ENCODE measurements at places on chromosomes 6 and 20.
A peak's percentile ranks its signal among the peaks of the same experiment; 100 is the strongest.

GRCh38 chr6:52499026-52499425, 77.8 kb downstream of the TRAM2 start:
- DNase-seq = no peak

DNA sequence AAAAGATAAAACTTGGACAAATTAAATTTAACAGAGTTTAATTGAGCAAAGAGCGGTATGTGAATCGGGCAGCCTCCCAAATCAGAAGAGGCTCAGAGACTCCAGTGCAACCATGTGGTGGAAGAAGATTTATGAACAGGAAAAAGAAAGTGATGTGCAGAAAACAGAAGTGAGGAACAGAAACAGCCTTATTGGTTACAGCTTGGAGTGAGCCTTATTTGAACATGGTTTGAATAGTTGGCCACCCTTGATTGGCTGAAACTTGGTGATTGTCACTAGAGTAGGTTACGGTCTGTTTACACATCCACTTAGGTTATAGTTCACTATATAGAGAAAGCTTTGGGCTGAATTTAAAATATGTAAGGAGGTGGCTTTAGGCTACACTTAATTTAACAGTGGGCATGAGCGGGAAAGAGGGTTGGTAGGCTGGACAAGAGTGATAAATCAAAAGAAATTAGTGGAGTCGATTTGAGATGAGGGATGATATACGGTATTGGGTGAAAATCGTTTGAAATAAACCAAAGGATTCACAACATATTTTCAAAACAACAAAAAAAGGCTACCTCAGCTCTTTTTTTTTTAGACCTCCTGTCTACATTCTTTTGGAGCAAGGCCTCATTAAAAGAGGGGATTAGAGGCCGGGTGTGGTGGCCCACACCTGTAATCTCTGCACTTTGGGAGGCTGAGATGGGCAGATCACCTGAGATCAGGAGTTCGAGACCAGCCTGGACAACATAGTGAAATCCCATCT, 84.3 kb upstream of the PREP start:
- DNase-seq = no peak

GRCh38 chr20:38272398-38272797, 11.9 kb upstream of the KIAA1755 start:
- no peak for DNase-seq

DNA sequence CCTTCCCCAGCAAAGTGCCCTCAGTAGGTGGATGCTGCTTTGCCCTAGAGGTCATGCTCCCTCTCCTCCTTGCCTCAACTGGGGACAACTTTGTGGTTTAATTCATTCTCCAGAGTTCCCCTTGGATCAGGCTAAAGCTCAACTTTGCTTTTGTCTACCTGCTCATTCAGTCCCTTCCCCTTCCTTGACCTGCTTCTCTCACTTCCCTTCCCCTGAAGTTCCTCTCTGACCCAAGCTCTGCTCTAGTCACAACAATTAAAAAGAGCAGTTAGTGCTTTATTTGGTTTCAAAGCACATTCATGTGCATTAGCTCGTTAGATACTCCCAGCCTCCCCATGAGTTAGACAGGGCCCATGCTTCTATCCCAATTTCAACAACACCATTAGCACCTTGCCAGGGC, 71.3 kb downstream of the DZANK1 start:
- no peak for DNase-seq

DNA sequence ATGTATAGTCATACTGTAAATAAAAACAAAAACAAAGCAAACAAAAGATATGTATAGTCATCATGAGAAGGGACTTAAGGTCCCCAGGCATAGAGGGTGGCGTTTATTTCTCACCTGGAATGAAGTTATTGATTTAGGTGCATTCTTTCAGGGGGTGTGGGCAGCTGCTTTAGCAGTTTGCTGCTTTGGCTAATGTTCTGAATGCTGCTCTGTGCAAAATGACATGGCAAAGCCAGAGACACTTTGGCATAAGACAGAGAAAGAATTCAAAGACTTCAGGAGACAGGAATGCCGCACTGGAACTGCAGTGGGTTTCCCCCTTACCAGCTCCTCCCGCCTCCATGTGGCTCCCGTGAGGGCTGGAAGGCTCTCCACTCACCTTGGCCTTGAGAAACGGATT, 36.4 kb upstream of the NELFCD start:
- DNase-seq = no peak

DNA sequence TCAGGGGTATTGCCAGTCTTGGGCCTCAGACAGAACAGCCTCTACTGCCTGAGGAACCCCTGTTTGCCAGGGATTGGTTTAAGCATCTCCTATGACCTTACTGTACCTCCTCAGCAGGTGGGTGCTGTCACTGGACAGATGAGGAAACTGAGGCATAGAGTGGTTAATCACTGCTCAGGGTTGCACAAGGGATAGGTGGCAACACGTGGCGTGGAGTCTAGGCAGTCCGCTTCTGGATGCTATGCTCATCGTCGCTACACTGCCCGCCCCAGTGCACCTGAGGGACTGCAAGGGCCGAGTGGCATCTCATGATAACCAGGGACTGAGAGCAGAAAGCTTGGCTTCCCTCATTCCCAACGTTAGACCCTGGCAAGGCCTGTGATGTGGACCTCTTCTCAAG, 101.8 kb upstream of the SULF2 start:
- DNase-seq = no peak

- DNase-seq = no peak
Observed at GRCh38 chr6:41972826-41973225, 31.2 kb upstream of the CCND3 start.

DNA sequence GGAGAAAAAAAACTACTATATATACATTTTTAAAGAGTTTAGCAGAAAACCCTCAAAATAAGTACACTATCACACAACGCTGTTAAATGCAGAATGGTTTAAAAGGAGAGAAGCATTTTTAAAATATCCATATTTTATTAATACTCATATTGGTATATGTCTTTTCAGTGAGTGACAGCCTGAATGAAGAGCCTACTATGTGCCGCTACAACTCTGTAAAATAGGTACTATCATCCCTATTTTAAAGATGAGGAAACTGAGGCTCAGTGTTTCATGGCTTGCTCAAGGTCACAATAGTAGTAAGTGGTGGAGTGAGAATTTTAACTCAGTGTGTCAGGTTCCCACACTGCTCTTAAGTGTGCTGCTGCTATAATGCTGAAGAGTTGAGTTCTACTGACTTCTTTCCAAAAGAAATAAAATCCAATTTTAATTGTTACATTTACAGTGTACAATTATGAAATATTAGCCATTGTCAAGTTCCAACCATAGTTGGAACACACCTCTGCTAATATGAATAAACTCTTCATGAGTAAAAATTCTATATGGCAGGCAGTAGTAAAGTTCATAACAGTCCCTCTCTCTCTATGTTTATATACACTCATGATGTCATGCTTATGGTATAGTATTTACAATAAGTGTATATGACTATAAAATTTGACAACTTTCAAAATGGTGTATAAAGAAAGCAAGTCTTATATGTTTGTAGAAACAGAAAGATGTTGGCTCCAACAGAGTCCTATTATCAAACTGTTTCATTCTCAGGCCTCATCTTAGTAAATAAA, 3.1 kb downstream of the FAM184A start:
- no peak for DNase-seq

GRCh38 chr6:6586167-6586566, 2.4 kb upstream of the LY86 start:
- no peak for DNase-seq

- DNase-seq = no peak
Observed at GRCh38 chr20:41670631-41671030, 52.5 kb upstream of the CHD6 start.

- DNase-seq = no peak
Observed at GRCh38 chr20:5996765-5997164, 46.3 kb downstream of the MCM8 start.

GRCh38 chr6:43123461-43124314, 47.4 kb upstream of the SRF start:
- no peak for DNase-seq

- DNase-seq = no peak
Observed at GRCh38 chr20:5065166-5065878, 54.4 kb downstream of the PCNA start.

- no peak for DNase-seq
Observed at GRCh38 chr20:36860811-36861624, 14.9 kb upstream of the TLDC2 start.

DNA sequence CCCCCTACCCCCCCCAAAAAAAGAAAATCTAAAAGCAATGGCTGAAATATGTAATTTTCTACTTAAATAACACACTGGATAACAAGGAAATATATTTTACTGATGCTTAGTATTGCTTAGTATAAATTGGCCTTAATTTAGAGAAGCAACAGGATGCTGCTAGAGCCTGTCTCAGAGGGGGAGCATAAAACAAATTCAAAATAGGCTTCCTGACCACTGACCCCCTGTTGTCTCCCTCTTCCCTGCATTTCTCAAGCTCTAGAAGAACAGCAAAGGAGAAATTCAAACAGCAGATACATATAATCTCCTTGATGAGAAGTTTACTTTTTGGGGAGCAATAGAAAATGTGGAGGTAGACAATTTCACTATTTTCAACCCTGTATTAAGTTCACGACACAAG, 631.1 kb upstream of the GJE1 start:
- no peak for DNase-seq

- DNase-seq = no peak
Observed at GRCh38 chr6:144423167-144423566, 138.0 kb downstream of the UTRN start.

GRCh38 chr6:91600561-91600960, 1013.7 kb upstream of the MAP3K7 start:
- no peak for DNase-seq

GRCh38 chr6:17957086-17957485, 30.3 kb downstream of the KIF13A start:
- DNase-seq = no peak

DNA sequence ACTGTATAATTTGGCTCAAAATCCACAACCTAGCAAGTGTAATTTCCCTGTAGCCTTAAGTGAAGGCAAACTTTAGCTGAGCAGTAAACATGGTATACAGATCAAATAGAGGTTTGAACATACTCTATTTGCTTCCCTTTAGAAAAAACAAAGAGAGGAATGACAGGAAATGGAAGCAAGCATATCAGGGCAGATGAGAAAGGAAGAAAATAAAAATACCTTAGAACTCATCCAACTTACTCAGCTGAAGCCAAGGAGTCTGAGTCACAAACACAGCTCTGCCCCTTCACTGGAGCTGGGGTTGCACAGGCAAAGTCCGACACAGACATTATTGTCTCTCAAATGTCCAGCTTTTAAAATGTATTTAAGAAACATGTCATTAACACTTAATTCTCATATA, 379.9 kb upstream of the IRAK1BP1 start:
- DNase-seq = no peak

- DNase-seq = no peak
Observed at GRCh38 chr6:109767961-109768360, 76.9 kb downstream of the FIG4 start.

DNA sequence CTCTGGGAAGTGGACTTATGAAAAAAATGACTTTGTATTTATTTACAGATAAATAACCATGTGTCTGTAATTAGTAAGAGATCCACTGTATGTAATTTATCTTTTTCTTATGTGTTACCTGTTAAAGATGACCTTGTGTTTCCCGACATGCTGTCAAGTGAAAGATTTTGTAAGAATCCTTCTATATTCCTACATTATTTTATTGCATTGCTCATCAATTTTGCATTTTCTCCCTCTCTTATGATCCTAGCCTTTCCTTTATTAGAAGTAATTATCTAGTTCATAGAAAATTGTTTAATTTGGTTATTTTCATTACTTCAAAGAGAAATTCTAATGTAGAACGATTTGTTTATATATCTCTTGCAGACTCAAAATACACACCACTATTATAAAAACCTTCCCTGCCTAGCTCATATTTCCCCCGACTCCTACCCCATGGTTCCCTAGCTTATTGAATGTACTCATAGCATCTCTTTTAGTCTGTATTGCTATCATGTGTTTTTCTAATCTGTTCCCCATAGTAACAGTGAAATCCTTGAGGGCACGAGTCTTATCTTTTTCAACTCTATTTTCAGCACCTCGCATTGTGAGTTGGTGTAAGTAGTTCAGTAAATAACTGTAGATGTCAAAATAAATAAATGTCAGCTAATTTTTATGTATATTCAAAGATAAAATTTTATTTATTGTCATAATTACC, 774.4 kb downstream of the HDGFL1 start:
- DNase-seq = no peak

GRCh38 chr6:143542888-143543287, 31.4 kb upstream of the FUCA2 start:
- no peak for DNase-seq

GRCh38 chr20:5933802-5934436, 16.4 kb downstream of the TRMT6 start:
- DNase-seq = no peak

GRCh38 chr6:165383323-165383722, 73.9 kb upstream of the C6orf118 start:
- DNase-seq = no peak

- no peak for DNase-seq
Observed at GRCh38 chr20:11222243-11222642, 548.4 kb upstream of the JAG1 start.

DNA sequence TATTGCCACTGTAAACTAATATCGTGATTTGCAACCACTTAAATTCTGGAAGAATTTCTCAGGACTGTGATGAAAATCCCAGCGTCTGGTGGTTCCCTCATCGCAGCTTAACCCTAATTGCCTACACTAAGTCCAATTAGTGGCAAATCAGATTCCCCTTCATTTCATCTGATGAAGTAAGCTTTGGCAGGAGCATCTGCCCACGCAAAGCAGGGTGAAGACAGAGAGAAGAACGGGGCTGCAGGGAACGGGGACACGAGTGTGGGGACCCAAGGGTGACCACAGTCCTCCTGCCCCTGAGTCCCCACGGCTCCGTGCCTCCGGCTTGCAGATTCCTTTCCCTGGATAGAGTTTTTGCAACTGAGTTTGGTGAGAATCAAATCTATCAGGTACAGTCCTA, 159.5 kb downstream of the LY86 start:
- no peak for DNase-seq

DNA sequence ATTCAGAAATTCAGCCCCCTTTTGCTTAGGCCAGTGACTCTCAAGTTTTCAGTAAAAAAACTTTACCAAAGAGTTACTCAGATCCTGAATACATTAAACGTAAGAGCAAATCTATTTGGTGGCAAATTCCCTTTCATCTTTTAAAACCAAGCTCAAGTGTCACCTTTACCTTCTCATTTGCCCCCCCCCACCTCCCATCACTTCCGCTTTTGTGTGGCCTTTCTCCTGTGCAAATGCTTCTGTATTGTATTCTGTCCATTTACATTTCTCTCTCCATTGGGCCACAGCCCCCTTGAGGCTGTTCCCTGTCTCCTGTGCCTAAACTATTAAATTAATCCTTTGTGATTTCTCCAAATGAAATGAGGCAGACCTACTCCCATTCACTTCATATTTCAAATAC, 1.9 kb downstream of the NOL7 start:
- no peak for DNase-seq

GRCh38 chr20:60759651-60760050, 492.4 kb upstream of the CDH4 start:
- peak; percentile 30 for DNase-seq
